ENCODE measurements at places on chromosomes 7 and 10.

DNA sequence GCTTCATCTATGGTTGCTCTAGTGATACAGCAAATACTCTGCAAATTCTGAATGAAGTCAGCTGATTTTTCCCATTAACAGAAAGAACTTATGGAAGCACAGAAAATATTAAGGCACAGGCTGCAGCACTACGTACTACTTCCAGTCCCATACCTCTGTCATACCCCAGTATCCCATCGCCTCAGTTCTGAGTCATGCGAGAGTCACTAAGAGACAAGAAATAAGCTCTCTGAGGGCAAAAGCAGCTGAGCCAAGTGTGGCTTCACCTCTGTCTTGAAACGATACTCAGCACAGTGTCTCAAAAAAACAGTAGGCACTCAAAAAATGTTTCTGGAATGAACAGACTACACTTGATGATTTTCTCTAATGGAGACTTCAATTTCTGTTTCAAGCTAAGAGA, 48.2 kb downstream of the EZH2 start:
- peak; percentile 18 for DNase-seq

- DNase-seq, result no peak
These were observed 104.7 kb downstream of the SEPTIN7 start for GRCh38 chr7:35905555-35905954.

DNA sequence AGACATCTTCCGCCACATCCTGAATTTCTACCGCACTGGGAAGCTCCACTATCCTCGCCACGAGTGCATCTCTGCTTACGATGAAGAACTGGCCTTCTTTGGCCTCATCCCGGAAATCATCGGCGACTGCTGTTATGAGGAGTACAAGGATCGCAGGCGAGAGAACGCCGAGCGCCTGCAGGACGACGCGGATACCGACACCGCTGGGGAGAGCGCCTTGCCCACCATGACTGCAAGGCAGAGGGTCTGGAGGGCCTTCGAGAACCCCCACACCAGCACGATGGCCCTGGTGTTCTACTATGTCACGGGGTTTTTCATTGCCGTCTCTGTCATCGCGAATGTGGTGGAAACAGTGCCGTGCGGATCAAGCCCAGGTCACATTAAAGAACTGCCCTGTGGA, 1.9 kb downstream of the KCND2 start:
- no peak for DNase-seq

- no peak for DNase-seq
These were observed 247.3 kb downstream of the DOCK4 start for GRCh38 chr7:111958896-111959295.

DNA sequence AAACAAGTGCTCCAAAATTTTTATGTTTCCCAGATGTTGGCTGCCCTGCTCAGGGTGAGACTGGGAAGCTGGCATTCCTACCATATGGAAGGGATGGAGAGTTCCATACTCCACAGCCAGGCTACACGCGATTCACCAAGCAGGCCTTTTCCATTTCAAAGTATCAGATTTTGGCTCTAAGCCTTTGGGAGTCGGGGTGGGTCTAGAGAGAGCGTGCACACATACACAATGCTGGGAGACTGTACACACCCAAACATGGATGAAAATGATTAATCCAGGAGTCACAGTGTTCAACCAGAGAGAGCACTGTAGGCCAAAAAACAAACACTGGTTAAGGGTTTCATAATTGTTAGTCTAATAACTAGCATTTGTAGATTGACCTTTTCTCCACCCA, 295.0 kb downstream of the BICC1 start:
- no peak for DNase-seq

- no peak for DNase-seq
These were observed 147.7 kb downstream of the UBE2H start for GRCh38 chr7:129804890-129805719.

GRCh38 chr10:660413-660969, 29.0 kb downstream of the DIP2C start:
- DNase-seq, result no peak

DNA sequence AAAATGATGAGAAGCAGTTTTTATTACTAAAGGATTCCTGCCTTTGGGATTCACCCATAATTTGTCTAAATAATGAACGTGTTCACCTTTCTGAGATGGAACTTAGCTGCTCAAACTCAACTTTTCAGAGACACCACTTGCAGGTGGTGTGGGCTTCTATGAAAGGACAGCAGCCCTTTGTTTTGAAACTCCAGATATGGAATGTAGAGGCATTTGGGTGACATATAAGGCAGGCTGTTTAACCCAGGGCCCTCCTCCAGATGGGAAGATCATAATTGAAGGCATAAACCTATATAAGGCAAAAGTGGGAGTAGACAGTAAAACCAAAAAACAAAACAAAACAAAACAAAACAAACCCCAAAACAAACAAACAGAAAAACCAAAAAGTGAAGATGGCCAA, 11.9 kb upstream of the HUS1 start:
- DNase-seq, result no peak

GRCh38 chr10:125158601-125159485, 1.5 kb downstream of the CTBP2 start:
- DNase-seq, result no peak

DNA sequence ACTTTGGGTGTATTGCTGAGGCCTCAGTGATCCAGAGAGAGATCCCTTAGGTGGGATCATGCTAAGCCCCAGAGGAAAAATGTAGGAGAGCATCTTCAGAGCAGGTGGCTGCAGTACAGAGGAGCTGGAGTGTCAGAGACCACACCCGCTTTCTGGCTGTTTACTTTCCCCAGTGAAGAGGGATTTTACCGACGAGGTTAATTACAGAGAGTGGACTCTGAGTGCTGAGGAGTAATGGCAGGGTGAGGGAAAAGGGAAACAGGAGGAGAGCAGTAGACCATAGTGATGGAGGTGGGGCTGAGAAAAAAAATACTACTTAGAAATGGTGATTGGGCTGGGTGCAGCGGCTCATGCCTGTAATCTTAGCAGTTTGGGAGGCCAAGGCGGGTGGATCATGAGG, 43.3 kb upstream of the HBP1 start:
- DNase-seq, result no peak

DNA sequence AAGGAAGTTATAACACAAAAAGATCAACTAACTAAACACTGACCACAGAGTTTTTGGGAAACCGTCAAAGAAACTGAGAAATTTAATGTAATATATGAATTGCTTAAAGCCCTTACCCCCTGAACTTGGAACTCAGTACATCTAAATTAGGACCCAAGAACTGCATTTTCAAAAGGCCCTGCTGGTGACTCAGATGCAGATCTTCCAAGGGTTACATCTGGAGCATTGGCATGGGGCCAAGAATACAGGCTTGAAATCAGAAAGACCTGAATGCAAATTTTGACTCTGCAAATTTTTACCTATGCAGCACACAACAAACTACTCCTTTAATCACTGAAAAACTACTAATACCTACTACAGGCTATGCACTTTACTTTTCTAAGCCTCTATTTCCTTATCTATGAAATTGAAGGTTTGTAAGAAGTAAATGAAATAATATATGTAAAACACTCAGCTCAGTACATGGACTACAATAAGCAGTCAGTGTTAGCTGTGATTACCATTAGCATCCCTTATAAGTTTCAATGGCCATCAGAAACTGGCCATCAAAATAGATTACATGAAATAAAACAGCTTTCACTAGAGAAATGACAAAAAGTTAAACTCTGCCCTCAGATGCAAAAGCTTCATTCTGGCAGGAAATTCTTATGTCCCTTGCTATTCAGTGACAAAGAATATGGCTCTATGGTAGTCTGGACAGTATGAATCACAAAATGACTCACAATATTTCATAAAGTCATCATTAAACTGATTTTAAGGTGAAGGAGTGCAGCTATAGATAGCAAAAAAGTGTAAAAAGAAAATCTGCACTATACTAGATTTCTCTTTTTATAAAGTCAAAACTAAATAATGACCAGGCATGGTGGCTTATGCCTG, 43.6 kb downstream of the NSUN6 start:
- DNase-seq, result no peak

DNA sequence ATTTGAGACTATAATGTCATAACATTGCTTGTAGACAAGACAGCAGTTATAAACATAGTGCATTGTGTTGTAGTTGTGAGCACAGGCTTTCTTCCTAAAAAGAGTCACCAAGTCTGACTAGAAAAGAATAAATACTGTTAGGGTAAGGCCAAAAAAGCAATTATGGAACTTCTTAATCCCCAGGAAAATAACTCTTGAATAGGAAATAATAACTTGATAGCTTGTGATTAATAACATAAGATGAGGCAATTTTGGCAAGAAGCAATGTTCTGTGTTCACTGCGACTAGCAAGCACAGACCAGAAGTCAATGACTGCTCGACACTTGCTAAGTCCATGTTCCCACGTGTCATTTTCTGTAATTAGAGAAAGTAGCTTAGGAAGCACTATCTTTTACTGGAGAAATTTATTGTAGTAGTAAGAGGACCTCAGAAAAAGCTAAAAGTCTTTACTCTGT, 97.1 kb downstream of the AGMO start:
- no peak for DNase-seq

DNA sequence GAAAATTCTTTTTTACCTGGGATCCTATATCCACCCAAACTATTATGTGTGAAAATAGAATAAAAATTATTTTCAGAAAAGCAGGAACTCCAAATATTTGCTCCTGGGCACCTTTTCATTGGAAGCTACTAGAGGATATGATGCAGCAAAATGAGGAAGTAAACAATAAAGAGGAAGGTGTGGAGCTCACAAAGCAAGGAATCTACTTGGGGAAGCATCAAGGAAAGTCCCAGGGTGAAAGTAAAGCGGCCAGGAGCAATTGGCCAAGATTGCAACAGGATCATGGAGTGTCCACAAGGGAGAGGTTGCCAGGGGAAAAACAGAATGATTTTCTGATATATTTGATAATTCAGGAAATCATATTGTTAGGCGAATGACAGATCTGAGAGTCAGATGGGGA, 80.8 kb downstream of the CARD11 start:
- DNase-seq, result no peak

GRCh38 chr10:61855771-61856170, 45.7 kb upstream of the ARID5B start:
- DNase-seq, result no peak

DNA sequence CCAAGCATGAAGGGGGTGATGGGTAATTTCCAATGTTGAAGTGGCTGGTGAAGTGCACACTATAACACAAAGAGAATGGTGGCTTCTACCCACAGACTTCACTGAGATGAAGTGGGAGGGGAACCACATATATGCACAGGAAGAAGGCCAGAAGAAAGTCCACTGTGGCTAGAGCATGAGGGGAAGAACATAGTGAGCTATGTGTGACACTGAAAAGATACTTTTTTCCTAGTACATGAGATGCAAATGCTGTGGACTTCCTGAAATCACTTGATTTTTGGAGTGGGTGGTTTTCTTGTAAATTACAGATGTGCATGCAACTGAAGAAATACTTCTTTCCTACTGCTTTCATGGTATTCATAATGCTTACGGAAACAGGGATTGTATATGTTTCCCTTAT, 115.6 kb upstream of the PHYHIPL start:
- no peak for DNase-seq

GRCh38 chr10:38209332-38209731, 115.2 kb downstream of the ZNF37A start:
- DNase-seq, result no peak

DNA sequence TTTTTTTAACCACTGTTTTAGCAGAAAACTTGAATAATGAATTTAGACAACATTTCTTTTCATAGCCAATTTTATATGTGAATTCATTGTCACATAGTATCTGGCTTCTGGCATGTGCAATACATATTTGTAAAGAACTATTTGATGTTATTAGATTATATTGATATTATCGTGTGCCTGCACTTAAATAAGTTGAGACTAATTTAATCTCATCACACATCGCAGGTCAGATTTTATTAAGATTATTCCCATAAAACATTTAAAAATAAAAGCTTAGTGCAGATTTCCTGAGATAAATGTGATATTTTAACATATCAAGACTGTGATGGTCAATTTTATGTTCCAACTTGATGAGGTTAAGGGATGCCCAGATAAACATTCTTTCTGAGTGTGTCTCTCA, 1565.3 kb upstream of the LRRTM3 start:
- no peak for DNase-seq

DNA sequence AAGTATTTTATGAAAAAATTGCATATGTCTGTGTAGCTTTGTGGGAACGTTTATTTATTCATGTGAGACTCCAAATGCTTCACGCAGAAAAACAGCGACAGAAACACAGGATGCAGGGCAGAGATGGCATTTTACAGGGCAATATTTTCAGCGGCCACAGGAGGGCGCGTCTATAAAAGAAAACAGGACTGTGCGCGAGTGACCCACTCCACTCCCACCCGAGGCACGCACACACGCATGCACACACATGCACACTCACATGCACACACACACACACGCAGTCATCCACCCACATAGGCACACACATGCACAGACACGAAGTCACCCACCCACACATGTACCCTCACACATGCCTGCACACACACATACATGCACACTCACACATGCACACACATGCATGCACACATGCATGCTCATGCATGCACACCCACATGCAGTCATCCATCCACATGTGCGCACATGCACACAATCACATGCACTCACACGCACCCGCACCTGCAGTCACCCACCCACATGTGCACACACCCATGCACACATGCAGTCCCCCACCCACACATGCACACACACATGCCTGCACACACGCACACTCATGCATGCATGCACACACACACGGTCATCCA, 96.3 kb downstream of the DNAJB6 start:
- peak; percentile 57 for DNase-seq

DNA sequence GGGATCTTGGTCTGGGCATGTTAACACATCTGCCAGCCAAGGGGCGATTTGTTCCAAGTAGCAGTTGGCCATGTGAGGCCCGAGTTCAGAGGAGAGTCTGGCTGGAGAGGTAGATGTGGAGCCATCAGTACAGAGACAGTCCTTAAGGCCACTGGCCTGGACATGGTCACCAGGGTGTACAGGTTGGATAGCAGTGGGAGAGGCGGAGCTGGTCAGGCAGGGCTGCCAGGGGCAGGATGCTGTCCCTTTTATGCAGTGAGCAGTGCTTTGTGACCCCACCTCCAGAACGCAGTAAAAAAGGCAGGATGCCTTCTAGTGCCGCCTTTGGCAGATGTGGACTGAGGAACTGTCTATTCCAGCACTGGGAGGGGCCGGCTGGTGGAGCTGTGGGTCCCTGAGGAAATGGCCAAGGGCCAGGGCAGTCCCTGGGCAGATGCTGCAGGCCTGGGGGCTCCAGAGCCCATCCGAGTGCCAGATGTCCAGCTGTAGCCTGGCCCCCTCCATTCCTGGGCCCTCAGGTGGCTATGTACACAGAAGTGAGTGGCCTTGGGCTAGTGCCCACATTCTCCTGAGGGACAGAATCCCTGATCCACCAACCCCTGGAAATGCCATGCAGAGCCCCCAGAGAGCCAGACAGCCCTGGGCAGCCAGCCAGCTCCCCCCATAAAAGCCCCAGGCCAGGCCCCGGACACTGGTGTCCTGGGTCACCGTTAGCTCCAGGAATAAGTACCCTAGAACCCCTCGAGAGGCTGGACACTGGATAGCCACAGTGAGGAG, 17.2 kb upstream of the MYL7 start:
- no peak for DNase-seq

DNA sequence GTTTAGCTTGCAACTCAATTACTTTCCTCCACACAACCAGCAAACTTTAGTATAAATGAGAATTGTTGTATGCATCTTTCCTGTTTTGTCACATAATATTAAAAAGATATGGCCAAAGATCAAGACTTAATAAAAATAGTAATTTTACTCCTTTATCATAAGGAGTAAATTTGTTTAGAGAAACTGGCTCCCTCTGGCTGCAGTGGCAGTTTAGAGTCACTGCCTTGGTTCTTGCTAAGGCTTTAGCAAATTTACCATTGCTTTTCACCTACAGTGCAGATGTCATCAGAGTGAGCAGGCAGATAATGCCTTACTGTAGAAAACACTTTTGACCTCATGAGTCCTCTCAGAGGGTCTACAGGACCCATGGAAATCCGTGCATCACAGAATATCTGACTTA, 2.6 kb downstream of the PRPF18 start:
- DNase-seq, result no peak

Measured in activated CD4-positive, alpha-beta T cell treated with anti-CD3 and anti-CD28 coated beads, Interleukin-10, Interleukin-2, amounts not matched to agents 100 ng/mL and 50 ng/mL, durations not matched to agents 16 hours and 8 hours (primary cell).